ENCODE measurements at places on chromosomes 12 and 14.

GRCh38 chr12:119444462-119445044, 110.0 kb downstream of the CCDC60 start:
- DNase-seq = peak; percentile 29

DNA sequence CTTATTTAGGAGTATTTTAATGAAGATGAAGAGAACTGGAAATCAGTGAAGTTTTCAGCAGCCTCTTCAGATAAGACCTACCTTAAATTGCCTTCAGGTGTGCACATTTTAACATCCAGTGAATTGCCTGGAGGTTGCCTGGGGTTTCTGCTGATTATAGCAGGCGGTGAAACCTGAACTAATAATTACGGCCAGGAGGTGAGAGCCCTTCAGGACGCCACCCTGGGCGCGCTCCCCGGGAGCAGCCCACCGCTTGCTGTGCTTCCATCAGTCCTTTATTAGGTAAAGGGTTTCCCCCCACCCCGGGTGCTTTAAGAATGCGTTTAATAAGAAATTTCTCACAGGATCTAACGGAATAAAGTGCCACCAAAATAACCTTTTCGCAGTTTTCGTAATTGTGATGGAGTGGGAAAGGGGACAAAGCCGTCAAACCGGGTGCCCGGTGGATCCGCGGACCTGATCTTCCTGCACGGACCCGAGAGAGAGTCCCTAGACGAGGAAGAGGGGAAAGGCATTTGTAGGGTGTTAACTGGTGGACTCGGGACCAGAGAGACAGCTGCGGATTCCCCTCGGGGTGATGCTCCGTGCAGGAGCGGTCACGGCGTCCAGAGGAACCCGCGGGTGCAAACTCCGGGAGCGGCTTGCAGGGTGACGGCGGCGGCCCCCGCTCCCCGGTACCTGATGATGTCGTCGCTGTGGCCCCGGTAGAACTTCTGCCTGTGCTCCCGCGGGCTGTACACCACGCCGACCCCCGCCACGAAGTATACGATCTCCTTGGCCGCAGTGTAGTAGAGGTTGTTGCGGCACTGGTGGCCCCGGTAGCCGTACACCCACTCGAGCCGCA, 902 bp downstream of the EML5 start:
- peak; percentile 3 for DNase-seq

DNA sequence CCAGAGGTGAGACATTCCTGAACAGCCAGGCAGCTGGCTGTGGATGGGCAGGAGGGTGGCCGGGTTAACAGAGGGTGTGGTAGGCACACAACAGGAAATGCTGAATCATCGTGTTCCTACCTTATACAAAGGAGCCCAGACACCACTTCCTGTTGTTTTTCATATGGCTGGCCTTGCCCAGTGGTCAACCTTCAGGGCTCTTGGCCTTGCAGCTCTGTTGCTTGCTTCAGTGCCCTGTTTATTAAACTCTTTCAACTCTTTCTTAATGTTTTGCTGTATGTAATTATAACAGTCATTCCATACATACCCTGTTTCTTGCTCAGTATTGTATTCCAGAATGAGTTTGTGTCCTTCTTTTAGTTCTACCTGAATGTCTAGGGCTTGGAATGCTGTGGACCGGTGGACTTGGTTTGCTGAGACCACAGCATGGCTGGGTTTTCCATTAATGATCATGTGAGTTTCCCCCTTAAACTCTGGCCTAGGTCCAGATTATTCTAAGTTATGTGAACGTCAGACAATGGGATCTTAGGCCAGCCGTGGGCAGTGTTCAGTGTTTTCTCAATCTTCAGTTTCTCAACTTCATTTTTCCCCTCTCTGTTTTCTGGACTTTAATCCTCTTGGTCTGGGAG, 11.9 kb downstream of the CFAP54 start:
- peak; percentile 72 for DNase-seq

DNA sequence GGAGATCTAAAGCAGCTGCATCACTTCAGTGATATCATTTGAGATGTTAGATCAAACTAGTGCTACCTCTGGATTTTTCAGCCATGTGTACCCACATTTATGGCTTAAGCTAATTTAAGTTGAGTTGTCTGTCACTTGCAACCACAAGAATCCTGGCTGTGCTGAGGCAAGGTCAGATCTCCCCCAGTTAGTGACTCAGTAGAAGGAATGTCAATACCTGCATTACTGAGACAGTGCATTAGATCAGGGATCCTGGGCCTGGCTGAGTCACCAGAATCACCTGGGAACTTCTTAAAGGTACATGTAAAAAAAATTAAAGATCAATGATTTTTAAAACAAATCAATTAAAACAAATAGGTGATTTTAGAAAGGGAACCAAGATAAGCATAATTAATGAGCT, 84.6 kb upstream of the GRIN2B start:
- no peak for DNase-seq

GRCh38 chr12:115351514-115352077, 667.6 kb upstream of the TBX3 start:
- DNase-seq = no peak

DNA sequence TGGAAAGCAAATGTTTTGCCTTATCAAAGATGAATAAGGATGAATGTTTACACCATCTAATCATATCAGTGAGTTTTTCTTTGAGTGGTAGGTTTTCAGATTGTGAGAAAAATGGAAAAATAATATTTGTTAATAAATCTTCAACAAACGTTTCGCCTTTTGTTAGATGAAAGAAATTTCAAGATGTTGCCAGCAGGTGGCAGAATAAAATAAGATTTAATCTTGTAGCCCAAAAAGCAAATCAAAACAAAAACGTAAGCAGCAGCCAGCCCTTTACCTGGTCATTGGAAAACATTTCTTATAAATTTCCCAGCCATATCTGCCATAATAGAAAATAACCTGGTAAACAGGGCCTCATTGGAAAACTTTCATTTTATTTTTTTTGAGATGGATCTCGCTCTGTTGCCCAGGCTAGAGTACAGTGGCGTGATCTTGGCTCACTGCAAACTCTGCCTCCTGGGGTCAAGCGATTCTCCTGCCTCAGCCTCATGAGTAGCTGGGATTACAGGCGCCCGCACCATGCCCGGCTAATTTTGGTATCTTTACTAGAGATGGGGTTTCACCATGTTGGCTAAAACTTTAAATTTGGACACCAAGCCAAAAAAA, 15.4 kb upstream of the TMEM120B start:
- peak; percentile 80 for DNase-seq

GRCh38 chr14:55867719-55868118, 250.5 kb upstream of the PELI2 start:
- no peak for DNase-seq

DNA sequence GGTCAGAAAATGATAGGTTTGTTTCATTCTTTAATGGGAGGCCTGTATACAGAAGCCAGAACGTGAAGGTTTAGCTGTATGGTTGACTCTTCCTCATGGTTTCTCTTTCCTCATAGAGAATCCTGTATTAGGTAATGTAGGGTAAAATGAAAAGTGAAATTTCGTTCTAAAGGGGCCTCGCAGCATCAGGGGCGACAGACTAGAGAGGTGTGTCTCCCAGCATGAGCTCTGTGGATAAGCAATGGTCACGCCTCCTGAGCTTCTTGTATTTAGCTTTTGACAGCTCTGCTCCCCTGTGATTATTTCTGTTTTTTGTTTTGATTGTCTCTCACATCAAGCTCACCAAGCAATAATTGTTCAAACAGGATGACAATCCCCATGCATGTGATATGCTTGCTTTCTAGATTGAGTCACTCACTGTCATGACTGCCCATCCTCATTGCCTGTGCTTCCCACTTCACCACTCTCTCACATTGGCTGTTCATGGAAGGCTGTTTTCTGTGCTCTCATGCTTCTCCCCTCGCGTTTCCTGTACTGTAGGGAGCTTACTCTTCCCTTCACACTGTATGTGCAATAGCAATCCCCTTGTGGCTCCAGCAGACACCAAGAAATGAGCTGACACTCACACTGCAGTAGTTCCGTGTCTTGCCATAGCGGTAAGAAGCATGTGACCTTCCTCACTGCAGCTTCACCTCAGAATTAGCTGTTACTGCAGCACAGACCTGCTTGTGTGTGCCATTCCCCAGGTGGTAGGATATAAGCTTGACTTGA, 44.0 kb downstream of the RAD52 start:
- no peak for DNase-seq

- DNase-seq = no peak
Measured at GRCh38 chr12:48163150-48163747, 5.9 kb upstream of the ASB8 start.

Measured in CD4-positive, alpha-beta T cell treated with Interleukin-4 for 1 hour (primary cell).